ENCODE measurements at places on chromosomes 1 and 21. TPM values are rescaled to one million over a fixed set of nuclear protein-coding genes. Genes with fewer than 3 reads are reported as not detected.

DNA sequence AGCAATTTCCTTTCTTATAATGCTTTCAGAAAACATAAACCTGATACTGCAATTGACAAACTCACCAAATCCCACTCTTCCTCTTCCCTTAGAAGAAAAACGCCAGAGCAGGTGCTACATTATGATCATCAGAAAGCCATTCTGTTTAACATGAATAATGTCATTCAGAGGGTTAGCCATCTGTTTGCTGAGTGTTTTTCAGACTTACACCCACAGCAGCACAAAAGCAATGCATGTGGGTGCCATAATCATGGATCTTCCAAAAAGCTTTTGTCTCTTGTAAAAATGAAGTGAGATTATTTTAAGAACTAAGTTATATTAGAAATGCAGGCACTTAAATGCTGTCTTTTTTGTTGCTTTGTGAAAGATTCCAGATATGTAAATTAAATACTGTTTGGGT, 204.6 kb upstream of the TMPRSS15 start:
- DNase-seq = no peak
- no peaks in the 10 kb centered on the region for H3K36me3 ChIP-seq
- H3K27me3 ChIP-seq = no peaks in the 10 kb centered on the region
- no peak overlapping the region for H3K27ac ChIP-seq
- H3K4me3 ChIP-seq = no peak overlapping the region

Gene STIL
- total RNA-seq = 62.4 TPM

GRCh38 chr1:213409208-213409631, 358.2 kb downstream of the RPS6KC1 start:
- no peaks in the 10 kb centered on the region for H3K4me1 ChIP-seq
- H3K36me3 ChIP-seq = no peaks in the 10 kb centered on the region
- no peak for DNase-seq
- H3K27ac ChIP-seq = no peak overlapping the region
- no peak overlapping the region for H3K4me3 ChIP-seq

DNA sequence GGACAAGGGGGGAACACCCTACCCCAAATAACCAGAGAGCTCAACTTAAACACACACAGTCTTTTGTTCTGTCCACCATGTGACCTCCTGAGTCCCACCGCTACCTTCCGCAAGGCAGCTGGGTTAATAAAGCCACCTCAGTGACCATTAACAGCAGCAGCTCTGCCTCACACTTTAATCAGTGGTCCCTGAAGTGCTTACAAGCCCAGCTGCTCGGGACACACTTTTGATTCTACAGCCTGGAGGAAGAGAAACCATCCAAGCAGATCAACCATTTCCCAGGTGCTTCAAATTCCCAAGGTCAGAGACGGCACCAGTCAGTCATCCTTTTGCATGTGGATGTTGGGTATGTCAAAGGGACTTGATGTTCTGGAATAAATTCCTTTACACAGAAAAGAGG, 70.1 kb downstream of the KCNJ15 start:
- no peaks in the 10 kb centered on the region for H3K36me3 ChIP-seq
- DNase-seq = no peak
- no peak overlapping the region for H3K27ac ChIP-seq
- H3K4me1 ChIP-seq = no peaks in the 10 kb centered on the region

Gene CD247
- total RNA-seq = 0.61 TPM

- H3K4me3 ChIP-seq = no peak overlapping the region
- H3K36me3 ChIP-seq = peaks cover 5% of the 10 kb centered on the region
- no peak for DNase-seq
- no peaks in the 10 kb centered on the region for H3K27me3 ChIP-seq
These were observed 345.5 kb downstream of the SMYD3 start for GRCh38 chr1:246161626-246162025.

GRCh38 chr1:76713535-76713934, 153.7 kb upstream of the ST6GALNAC5 start:
- no peak overlapping the region for H3K4me3 ChIP-seq
- no peaks in the 10 kb centered on the region for H3K36me3 ChIP-seq
- H3K27ac ChIP-seq = no peak overlapping the region
- no peaks in the 10 kb centered on the region for H3K4me1 ChIP-seq
- no peaks in the 10 kb centered on the region for H3K27me3 ChIP-seq

Gene GCSAML
- not detected for total RNA-seq

- no peaks in the 10 kb centered on the region for H3K4me1 ChIP-seq
- no peak overlapping the region for H3K27ac ChIP-seq
- no peak for DNase-seq
- peaks cover 47% of the 10 kb centered on the region for H3K27me3 ChIP-seq
- no peak overlapping the region for H3K4me3 ChIP-seq
These were observed 3.2 kb upstream of the ACTRT2 start for GRCh38 chr1:3018051-3018471.

- peaks cover 9% of the 10 kb centered on the region for H3K4me1 ChIP-seq
- peaks cover 22% of the 10 kb centered on the region for H3K36me3 ChIP-seq
- no peak for DNase-seq
- H3K27ac ChIP-seq = no peak overlapping the region
These were observed 18.7 kb downstream of the ECE1 start for GRCh38 chr1:21271550-21271949.
